ENCODE measurements at places on chromosomes 12 and 14. TPM values are rescaled to one million over a fixed set of nuclear protein-coding genes. Genes with fewer than 3 reads are reported as not detected.

GRCh38 chr12:12387501-12387900, 30.6 kb downstream of the BORCS5 start:
- no peaks in the 10 kb centered on the region for H3K27me3 ChIP-seq
- DNase-seq = no peak
- H3K4me3 ChIP-seq = no peak overlapping the region

Gene INHBC
- total RNA-seq = 1.8 TPM

Gene REM2
- 1.5 TPM for total RNA-seq

DNA sequence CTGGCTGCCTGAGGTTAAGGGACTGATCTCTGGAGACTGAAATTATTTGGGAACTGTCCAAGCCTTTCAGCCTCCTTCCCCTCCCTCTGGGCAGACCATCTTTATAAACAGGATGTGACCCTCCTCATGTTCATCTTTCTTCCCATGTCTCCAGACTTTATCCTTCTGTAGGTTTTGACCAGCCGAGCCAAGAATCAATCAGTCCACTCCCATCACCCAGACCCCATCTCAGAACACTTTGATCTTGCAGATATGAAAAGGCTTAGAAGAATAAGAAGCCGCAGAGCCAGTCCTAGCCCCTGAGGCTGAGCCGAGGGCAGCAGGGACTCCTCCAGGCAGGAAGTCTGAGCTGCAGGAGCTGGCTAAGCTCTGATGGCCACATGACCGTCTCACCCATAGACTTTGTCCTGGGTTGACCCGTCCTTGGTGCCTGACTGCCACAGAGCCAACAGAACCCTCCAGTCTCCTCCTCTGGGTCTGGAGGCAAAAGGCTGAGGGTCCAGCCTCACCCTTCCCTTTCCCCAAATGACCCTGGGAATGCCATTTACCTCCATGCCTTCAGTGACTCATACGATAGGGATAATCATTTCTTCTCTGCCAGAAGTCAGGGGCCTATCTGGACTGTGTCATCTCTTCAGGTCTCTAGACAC, 1.6 kb downstream of the KRT71 start:
- no peaks in the 10 kb centered on the region for H3K4me1 ChIP-seq
- no peaks in the 10 kb centered on the region for H3K36me3 ChIP-seq
- no peaks in the 10 kb centered on the region for H3K27me3 ChIP-seq
- H3K4me3 ChIP-seq = no peak overlapping the region
- no peak overlapping the region for H3K27ac ChIP-seq
- DNase-seq = peak; percentile 58

DNA sequence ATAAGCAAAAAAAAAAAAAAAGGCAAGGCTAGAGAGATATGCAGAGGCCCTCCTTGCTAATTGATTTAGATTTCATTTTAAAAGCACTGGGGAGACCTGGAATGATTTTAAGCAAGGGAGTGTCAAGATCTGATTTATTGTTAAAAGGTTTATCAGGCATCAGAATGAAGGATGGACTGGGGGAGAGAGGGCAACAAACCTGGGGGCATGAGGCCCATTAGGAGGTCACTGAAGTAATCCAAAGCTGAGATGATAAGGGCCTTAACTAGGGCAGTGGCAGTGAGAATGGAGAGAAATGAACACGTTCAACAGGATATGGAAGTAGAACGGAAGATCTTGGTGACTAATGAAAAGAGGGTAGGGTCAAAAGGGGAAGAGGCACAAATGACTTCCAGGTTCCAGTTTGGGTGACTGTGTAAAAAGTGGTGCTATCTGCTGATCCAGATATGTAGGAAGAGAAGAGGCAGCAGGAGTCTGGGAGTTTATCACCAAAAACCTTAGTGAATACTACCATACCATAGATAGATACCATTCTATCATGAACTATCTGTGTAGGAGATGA, 24.0 kb downstream of the KITLG start:
- H3K27me3 ChIP-seq = no peaks in the 10 kb centered on the region
- no peak overlapping the region for H3K27ac ChIP-seq
- no peak for DNase-seq

DNA sequence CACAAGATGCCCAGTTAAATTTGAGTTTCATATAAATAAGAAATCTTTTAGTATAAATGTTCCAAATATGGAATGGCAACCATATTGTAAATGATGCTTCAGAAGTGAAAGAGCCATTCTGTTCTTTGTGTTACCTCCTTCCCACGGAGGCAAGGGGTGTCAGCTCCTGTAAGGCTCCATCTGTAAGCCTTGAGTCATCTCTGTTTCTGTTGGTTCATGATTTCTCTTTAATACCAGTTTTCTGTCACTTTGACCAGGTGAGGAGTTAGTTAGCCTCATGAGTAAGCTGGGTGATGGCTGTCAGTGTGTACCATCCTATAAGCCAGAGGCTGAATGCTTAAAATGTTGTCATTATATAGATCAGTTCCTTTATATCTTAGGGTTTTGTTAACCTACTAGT, 61.9 kb downstream of the TMEM30B start:
- H3K4me1 ChIP-seq = peaks cover 10% of the 10 kb centered on the region
- no peak overlapping the region for H3K4me3 ChIP-seq
- H3K36me3 ChIP-seq = no peaks in the 10 kb centered on the region
- H3K27me3 ChIP-seq = peaks cover 7% of the 10 kb centered on the region
- no peak overlapping the region for H3K27ac ChIP-seq
- DNase-seq = no peak

DNA sequence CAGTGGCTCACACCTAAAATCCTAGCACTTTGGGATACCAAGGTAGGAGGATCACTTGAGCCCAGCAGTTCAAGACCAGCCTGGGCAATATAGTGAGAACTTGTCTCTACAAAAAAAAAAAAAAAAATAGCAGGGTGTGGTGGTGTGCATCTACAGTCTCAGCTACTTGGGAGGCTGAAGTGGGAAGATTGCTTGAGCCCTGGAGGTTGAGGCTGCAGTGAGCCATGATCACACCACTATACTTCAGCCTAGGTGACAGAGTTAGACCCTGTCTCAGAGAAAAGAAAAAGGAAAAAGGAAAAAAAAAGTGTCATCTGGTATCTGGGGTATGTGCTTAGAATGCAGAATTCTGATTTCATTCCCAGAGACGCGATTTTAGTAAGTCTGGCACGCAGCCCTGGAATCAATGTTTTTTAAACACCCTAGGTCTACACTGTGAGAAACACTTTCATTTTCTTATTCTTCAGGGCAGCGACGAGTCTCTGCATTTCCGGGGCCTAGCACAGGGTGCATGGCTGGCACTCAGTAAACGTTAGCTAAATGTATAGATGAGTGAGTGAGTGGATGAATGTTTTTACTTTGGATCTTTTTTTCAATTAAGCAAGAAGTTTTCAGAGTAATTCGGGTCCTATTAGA, 243.8 kb upstream of the PWP1 start:
- no peaks in the 10 kb centered on the region for H3K27me3 ChIP-seq
- no peaks in the 10 kb centered on the region for H3K4me1 ChIP-seq
- no peaks in the 10 kb centered on the region for H3K36me3 ChIP-seq

- H3K27me3 ChIP-seq = no peaks in the 10 kb centered on the region
- H3K27ac ChIP-seq = no peak overlapping the region
- H3K4me3 ChIP-seq = peak overlapping the region; percentile 59
These were observed 285 bp downstream of the MVK start for GRCh38 chr12:109573914-109574244.

Gene EML1
- total RNA-seq = 31.9 TPM

DNA sequence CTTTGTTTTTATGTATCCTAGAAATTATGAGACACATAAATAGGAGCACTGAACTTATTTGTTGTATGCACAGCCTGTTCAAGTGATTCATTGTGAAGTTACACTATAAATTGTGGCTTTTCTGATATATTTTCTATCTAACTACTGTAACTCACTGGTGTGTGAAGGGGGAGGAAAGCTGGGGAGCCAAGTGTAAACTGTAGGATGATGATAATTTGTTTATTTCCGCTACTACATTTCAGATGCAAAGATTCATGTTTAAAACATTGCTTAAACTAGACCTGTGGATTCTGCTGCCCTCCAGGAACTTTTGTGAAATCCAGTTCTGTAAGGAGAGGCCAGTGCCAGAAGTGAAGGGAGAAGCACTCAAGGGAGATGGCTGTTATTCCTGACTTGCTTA, 3.3 kb downstream of the TMTC2 start:
- H3K4me1 ChIP-seq = peaks cover 7% of the 10 kb centered on the region
- H3K4me3 ChIP-seq = no peak overlapping the region
- H3K27me3 ChIP-seq = no peaks in the 10 kb centered on the region
- H3K36me3 ChIP-seq = no peaks in the 10 kb centered on the region

DNA sequence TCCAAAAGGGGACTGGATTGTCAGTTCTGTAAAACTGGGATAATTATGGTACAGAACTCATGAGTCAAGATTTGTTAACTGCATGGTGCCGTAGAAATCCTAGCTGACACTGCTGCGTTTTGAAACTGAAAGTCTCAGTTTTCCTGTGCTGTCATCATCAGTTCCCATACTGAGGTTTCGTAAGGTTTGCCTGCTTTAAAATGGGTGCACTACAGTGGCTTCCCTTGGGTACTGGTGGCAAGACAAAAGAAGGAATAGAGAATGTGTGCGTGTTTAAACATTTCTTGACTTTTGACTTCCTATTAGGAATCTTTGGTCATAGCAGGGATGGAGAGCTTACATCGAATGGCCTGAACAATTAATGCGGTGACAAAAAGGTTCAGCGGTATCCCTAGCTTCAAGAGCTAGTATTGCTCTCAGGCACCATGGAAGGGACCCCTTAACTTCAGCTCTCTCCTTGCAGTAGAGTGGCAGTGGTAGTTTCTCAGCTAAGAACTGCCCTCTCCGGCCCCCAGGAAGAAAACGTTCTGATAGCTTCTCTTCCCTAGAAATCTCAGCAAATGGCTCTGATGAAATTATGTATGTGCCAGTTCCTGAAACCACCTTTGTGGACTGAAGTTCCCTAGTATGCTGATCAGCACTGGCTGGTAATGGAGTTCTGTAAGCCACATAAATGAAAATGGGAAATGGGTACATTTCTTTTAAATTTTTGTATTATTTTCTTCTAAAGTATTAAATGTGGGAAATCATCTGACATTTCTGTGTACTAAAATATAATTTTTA, 28.9 kb downstream of the ANO6 start:
- no peak overlapping the region for H3K27ac ChIP-seq
- no peak for DNase-seq
- no peaks in the 10 kb centered on the region for H3K4me1 ChIP-seq
- no peaks in the 10 kb centered on the region for H3K27me3 ChIP-seq
- no peaks in the 10 kb centered on the region for H3K36me3 ChIP-seq

GRCh38 chr14:93901813-93902212, 25.3 kb upstream of the FAM181A start:
- H3K27ac ChIP-seq = peak overlapping the region; percentile 88
- peak; percentile 31 for DNase-seq
- no peak overlapping the region for H3K4me3 ChIP-seq

- H3K4me1 ChIP-seq = no peaks in the 10 kb centered on the region
- no peaks in the 10 kb centered on the region for H3K36me3 ChIP-seq
- DNase-seq = no peak
- no peaks in the 10 kb centered on the region for H3K27me3 ChIP-seq
These were observed 49.9 kb downstream of the ESR2 start for GRCh38 chr14:64244279-64244678.

Gene KIF26A
- total RNA-seq = 5.0 TPM

DNA sequence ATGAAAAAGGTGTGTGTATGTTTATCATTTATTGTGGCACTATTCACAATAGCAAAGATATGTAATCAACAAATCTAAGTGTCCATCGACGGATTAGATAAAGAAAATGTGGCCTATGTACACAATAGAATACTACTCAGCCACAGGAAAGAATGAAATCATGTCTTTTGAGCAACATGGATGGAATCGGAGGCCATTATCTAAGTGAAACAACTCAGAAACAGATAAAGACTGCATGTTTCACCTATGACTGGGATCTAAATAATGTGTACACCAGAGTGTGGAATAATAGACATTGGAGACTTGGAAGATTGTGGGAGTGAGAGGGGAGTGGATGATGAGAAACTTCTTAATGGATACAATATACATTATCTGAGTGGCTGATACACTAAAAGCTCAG, 44.0 kb downstream of the CCER1 start:
- H3K27ac ChIP-seq = no peak overlapping the region
- H3K4me3 ChIP-seq = no peak overlapping the region

GRCh38 chr14:61525293-61526011, 169.9 kb upstream of the HIF1A start:
- H3K4me3 ChIP-seq = no peak overlapping the region
- H3K36me3 ChIP-seq = no peaks in the 10 kb centered on the region
- H3K27ac ChIP-seq = peak overlapping the region; percentile 63
- DNase-seq = peak; percentile 58
- peaks cover 33% of the 10 kb centered on the region for H3K4me1 ChIP-seq
- H3K27me3 ChIP-seq = no peaks in the 10 kb centered on the region

- no peaks in the 10 kb centered on the region for H3K27me3 ChIP-seq
- H3K36me3 ChIP-seq = peaks cover 9% of the 10 kb centered on the region
- no peaks in the 10 kb centered on the region for H3K4me1 ChIP-seq
- no peak overlapping the region for H3K4me3 ChIP-seq
These were observed 45.9 kb upstream of the SLC6A13 start for GRCh38 chr12:308511-308910.

Gene C3AR1
- 1.2 TPM for total RNA-seq

DNA sequence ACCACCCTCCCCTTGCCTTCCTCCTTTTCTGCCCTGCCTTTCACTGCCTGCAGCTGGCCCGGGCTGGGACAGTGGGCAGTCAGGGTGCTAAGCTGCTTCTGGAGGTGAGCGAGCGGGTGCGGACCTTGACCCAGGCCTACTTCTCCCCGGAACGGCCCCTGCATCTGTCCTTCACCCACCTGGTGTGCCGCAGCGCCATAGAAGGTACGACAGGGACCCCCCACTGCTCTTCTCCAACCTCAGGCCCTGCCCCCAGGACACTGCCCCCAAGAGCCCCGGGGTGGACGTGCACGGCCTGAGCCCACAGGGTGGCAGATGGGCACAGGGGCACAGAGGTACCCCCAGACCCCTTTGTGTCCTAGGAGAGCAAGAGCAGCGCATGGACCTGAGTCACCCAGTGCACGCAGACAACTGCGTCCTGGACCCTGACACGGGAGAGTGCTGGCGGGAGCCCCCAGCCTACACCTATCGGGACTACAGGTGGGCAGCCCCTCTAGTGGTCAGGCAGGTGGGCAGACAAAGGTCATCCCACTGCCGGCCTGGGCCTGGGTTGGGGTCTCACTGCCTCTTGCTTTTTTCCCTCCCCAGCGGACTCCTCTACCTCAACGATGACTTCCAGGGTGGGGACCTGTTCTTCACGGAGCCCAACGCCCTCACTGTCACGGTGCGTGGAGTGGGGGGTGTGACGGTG, 3.2 kb upstream of the GNB3 start:
- H3K4me3 ChIP-seq = no peak overlapping the region
- DNase-seq = no peak
- H3K36me3 ChIP-seq = no peaks in the 10 kb centered on the region
- H3K27ac ChIP-seq = no peak overlapping the region
- no peaks in the 10 kb centered on the region for H3K4me1 ChIP-seq

DNA sequence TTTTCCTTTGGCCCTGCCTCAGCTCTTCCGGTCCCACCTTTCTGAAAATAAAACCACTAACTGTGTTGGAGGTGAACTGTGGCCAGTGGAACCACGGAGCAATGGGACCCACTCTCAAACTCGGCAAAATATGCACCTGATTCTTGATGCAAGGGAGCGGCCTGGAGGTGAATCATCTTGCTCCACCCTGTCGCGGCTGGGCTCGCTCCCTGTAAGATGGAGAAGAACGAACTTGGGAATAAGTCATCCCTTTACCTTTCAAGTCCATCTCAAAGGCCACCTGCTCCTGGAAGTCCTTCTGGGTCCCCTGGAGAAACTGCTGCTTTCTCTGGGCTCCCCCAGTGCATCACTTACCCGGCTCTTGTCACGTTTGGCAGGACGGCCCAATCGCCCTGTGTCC, 309.9 kb downstream of the BCL11B start:
- H3K27ac ChIP-seq = no peak overlapping the region
- H3K36me3 ChIP-seq = no peaks in the 10 kb centered on the region
- H3K4me1 ChIP-seq = peaks cover 7% of the 10 kb centered on the region
- no peaks in the 10 kb centered on the region for H3K27me3 ChIP-seq
- no peak overlapping the region for H3K4me3 ChIP-seq

Gene SYCP3
- not detected for total RNA-seq
